ENCODE measurements at places on chromosomes 6 and 20.

GRCh38 chr6:110390404-110390803 is 25.0 kb downstream of the DDO start:
- no peak for DNase-seq

DNA sequence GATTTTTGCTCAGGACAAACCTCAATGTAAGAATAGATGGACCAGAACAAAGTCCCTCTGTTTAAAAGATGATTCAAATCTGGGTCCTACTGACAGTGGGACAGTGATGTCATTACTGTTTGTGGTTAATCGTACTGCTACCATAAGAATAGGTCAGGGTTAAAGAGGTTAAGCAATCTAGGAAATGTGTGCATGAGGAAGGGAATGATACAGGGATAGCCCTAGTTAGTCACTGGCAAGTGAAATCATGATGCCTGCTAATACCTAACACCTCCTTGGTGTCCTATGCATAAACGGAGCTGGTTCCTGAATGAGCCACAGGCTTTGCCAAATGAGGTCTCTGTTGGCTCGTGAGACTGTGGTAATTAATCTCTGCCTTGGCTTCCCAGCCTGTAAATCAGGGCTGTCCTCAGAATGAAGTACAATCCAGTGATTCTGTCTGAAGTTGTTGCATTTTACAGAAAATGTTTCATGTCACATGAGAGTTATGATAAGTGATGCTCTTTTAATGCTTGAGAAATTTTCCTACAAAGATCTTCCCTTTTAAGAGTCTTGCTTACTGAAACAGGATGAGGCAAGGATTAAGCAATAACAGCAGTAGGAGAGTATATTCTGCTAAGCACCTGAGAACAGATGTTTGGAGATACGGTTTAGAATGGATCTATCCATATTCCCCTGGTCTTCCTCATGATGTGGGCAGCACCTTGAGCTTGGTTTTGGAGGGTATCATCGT is 3.8 kb downstream of the MEP1A start:
- DNase-seq, result no peak

DNA sequence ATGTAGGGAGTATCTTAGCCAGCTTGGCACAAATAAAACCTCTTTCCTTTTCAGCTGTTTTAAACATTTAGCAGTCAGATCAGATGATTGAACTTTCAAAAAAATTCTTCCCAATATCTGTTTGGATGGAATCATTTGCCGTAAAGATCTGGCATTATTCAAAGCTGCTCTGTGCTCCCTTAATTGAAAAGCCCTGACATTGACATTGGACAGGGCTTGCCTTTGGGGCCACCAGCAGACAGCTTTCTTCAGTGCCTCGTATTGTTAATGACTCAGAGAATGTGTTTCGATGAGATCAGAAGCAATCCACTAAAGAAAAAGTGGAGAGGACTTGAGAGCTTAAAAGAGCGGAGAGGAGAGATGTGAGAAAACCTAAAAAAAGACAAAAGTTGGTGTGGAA is 343.5 kb downstream of the NRN1 start:
- no peak for DNase-seq

- DNase-seq, result no peak
Observed at GRCh38 chr6:167210375-167211294, 52.9 kb upstream of the GPR31 start.

DNA sequence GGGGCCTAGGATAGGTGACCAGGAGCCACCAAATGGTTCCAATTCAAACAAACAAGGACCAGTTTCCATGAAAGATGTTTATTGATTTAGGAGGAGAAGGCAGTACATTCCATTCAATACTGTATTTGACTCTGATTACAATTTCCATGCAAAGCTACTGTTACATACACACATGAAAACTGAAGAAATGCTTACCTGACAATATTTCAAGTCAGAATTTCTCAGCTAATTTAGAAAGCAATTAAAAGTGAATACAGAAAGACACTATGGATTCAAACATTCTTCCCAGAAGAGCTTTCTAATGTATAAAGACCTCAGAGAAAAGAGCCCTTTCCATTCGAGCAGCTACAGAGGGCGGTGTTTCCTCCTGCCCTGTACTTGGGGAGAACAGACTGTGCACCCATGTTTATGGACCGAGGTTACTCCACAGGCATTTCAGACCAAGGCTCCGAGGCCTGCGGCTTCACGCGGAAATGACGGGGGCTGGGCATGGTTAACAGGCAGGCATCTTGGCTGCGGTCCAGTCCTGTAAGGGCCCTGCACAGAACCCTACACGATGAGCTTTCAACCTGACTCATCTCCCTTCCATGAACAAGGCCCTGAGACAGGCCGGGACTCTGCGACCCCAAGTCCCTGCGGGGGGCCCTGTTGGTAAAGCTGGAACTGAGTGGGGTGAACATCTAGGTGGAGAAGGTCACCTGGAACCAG is 25.7 kb upstream of the TCFL5 start:
- no peak for DNase-seq

- DNase-seq, result no peak
Observed at GRCh38 chr20:4087923-4088322, 72.6 kb upstream of the RNF24 start.

All from stimulated activated CD4-positive, alpha-beta T cell treated with anti-CD3 and anti-CD28 coated beads, TNF-alpha, amount 100 ng/mL, for 24 hours (primary cell).